ENCODE measurements at places on chromosomes 13 and 19.

DNA sequence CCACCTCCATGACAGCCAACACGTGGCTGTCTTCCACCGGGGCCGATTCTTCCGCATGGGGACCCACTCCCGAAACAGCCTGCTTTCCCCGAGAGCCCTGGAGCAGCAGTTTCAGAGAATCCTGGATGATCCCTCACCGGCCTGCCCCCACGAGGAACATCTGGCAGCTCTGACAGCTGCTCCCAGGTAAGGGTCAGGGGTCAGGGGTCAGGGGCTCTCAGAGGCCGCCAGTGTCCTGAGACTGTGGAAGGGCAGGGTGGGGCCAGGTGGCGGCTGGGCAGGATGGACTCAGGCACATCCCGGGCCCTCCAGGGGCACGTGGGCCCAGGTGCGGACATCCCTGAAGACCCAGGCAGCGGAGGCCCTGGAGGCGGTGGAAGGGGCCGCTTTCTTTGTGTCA lies 15.0 kb downstream of the CPT1C start:
- DNase-seq, result no peak

GRCh38 chr19:34482380-34483250 lies 1.1 kb downstream of the WTIP start:
- DNase-seq, result peak; percentile 20

GRCh38 chr13:34942732-34943435 lies 814 bp downstream of the NBEA start:
- DNase-seq, result no peak

DNA sequence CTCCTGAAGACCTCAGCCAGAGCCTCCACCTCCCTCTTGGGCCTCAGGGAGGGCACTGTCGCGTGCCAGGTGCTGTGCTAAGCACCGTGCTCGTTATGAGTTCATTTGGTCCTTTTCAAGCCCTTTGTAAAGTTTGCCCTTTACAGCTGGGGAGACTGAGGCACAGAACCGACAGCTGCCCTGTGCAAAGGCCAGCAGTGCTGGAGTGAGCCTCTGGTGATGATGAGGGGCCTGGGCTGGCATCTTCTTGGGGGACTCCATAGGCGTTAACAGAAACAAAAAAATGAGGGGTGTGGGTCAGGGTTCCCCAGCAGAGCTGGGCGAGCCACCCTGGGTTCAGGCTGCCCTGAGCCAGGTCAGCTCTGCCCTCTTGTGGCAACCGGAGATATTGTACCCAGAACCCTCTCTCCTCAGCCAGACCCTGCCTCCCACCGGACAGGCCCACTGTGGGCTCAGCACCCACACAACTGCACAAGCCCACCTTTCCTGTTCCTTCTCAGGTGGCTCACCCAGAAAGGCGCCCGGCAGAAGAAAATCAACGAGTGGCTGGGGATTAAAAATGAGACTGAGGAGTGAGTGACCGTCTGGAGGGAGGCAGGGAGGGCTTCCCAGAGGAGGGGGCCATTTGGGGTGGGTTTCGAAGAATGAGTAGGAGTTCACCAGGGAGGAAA lies 5.5 kb upstream of the IFI30 start:
- DNase-seq, result peak; percentile 28

DNA sequence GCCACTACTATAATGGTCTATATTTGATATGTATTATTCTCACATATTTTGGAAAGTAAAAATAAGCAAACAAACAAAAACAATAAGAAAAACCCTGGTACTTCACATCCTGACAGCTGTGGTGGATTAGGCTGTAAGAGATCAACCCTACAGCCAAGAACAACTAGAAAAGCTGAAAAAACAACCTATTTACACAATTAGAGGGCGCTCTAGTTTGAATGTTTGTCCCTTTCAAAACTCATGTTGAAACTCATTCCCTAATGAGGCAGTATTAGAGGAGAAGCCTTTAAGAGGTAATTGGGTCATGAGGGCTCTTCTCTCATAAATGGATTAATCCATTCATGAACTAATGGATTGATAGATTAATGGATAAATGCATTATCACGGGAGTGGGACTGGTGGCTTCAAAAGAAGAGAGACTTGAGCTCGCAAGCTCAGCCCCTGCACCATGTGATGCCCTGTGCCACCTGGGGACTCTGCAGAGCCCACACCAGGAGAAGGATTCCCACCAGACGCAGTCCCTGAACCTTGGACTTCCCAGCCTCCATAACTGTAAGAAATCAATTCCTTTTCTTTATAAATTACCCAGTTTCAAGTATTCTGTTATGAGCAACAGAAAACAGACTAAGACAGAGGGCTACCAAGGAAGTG lies 733.9 kb upstream of the ARGLU1 start:
- peak; percentile 63 for DNase-seq

DNA sequence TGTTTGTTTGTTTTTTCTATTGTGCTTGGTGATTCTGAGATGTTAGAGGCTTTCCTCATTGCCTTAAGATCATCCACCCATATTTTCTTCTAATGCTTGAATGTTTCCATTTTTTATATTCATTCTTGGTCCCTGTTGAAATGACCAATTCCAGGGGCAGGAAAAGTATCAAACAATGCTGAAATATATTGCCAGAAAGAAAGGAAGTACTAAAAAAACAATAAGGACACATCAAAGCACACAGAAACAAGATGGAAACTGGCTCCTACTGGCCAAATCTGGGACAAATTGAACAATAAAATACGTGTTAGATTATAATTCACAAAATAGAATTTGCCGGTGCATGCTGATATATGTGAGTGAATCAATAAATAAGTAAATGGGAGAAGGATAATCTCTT lies 23.9 kb downstream of the ZDHHC20 start:
- DNase-seq, result no peak

DNA sequence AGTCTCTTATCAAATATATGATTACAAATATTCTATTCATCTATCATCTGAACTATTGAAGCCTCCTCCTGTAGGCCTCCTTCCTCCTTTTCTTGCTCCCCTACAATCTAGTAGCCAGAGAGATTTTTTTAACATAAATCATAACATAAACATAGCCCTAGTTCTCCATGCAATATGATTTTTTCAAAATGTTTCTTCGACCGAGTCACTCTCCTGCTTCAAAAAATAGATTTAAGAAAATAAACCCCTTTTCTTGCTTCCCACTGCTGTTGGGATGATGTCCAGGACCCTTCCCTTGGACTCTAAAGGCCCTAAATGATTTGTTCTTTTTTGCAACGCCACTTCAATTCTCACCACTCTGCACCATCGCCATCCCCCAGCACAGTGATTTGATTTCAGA lies 319.7 kb upstream of the TSHZ3 start:
- no peak for DNase-seq

DNA sequence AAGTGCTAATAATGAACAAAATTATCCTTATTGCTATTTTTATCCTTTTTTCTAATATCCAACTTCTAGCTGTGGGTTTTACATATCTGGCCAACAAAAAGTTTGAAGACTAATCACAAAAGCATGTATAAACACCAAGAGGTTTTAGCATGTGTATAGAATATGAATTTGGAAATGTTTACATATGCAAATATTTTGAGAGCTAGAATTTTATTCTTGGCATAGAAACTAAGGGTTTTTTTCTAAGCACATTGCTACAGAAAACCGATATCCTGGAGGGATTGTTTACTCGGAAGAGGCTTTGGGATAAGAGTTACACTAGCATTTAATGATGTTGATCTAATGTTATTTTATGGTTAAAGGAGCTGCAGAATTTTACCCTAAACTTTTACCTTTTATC lies 392.1 kb downstream of the EFNB2 start:
- peak; percentile 80 for DNase-seq

DNA sequence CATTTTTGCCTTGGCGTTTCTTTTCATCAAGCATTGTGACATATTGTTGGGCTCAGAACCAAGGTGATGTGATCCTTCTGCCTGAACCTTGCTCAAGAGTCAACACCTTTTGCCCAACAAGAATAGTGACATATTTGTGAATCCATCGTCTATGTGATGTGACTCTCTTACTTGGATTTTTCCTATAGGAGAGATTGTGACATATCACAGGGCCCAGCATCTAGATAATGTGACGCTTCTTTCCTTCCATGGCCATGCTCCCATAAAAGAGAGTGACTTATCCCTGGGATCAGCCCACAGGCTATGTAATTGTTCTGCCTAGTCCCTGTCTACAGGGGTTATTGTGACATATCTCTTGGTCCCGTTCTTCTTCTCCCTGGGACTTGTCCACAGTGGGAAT lies 8.5 kb upstream of the ZNF429 start:
- DNase-seq, result no peak

DNA sequence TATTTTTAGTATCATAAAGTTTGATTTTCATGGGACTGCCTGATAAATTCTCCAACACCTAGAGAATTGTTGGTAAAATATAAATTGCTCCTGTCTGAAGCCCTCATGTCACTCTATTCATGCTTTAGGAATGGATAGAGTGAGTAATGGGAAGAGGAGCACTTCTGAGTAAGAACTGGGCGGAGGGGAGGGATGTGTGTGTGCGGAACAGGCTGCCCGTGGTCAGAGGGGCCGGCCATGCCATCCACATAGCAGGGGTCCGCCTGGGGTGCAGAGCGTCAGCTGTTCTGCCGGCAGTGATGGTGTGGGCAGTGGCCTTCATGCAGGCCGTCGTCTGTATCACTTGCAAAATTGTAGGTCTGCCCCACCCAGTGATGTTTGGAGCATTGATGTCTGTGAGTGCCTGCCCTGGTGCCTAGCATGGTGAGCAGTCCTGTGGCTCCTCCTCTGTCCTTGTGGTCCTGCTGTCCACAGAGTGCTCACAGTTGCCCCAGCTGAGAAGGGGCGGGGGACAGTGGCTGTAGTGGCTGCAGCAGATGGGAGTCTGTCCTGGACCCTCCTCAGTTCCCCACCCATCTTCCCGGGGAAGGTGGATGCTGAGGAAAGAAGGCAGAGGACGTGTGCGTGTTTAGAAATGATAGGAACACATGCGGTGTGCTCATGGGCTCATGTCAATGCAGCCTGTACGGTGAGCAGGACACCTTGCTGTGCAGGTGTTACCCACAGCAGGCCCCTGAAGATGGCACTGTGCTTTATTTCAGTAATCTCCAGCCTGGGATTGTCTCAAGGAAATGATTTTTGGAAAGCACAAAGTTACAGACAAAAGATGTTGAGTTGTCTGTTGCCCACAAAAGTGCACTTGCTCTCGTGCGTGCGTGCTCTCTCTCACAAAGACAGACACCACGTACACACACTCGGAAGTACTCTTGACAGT lies 49.4 kb upstream of the TEX29 start:
- peak; percentile 66 for DNase-seq

DNA sequence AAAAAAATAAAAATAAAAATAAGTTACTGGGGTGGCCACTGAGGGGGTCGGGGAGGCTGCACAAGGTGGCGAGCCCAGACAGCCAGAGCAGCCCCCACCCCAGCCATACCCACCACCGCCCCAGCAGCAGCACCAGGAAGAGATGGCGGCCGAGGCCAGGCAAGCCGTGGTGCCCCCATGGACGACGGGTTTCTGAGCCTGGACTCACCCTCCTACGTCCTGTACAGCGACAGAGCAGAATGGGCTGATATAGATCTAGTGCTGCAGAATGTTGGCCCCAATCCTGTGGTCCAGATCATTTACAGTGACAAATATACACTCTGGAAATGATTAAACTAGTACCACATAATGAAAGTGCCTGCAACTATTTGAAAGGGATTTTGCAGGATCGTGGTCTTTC lies 71.6 kb upstream of the ZDHHC20 start:
- DNase-seq, result no peak

DNA sequence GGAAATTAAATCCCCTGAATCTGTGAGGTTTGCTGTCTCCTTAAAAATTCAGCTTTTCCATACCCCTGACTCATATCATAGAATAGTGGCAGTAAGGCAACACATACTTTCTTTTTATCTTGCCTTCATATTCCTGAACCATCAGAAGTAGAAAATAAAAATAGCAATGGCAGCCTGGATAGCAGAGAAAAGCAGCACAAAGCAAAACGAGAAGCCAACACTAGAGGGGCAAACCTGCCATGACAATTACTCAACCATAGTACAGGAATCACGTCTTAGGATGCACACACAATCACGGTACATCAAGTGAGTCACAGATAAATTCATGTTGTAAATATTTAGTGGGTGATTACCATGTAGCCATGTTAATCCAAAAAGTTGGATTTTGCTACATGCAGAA lies 343.0 kb downstream of the ITGBL1 start:
- no peak for DNase-seq

DNA sequence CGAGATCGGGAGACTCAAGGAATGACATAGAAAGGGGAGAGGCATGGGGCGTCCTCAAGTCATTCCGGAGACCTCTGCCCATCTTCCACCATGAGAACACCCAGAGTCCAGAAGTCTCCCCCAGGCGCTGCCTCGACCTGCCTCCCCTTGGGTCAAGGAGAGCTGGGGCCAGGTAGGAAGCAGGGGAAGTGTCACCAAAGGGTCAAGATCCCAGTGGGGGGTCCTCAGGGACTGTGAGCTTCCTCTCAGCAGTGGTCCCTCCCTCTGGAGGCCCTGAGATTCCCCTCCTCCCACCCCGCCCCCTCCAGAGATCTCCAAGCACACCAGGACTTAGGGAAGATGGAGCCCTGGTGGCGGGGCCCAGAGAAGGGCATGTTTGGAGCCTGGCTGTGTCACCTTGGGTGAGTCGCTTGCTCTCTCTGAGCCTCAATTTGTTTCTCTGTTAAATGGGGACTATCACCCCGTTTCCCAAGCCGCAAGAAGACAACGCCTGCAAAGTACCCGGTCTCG lies 919 bp downstream of the DACT3 start:
- DNase-seq, result no peak

DNA sequence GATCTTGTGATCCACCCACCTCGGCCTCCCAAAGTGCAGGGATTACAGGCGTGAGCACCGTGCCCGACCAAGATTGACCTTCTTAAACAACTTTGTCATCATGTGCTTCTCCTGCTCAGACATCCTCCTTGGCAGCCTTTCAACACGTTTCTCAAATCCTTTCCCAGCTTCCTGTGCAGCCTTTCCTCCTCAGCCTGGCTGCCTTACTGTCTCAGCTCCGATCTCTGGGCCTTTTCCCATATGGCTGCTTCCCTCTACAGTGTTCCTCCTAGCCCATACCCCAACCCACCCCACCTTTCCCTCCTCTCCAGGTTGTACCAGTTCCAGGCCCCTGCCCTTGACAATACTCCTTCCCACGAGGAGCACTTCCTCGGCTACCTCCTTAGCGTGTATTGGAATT lies 7.2 kb downstream of the PHF11 start:
- DNase-seq, result peak; percentile 82

DNA sequence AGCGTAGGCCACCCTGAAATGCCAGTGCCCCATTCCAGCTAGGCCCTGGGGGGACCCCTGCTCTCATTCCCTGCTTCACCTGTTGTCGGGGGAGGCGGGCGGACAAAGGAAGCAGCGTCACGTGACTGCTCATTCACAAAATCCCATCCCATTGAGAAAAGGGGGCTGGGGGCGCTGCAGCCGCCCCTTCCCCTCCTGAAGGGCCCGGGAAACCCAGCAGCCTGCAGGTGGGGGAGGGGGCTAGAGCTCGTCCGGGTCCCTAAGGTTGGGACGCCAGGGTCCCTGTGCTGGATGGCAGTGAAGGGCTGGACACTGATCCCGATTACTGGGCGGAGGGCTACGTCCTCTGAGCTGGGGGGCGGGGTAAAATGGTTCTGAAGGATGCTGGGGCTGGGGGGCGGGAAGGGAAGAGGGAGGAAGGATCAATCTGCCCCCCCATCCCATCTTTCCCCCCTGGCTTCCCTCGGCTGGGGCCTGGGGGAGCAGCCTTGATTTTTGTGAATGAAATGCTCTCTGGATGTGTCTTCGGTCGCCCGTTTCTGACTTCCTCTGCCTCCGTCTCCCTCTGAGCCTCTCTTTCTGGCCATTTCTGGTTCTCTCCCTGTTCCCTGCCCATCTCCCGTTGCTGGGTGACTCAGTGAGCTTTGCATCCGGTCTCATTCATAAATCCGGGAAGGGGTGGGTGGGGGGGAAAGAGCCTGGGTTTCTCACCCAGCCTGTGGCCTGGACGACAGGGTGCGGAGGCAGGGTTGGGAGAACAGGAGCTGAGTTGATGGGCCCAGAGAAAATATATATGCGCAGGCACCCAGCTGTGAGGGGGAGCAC lies 816 bp downstream of the SPRED3 start:
- DNase-seq, result peak; percentile 72

Measured in HCEC 1CT (cell line).